Natural killer cell (primary cell): ENCODE measurements at places on chromosomes 7 and 10. TPM values are rescaled to one million over a fixed set of nuclear protein-coding genes. Genes with fewer than 3 reads are reported as not detected.

DNA sequence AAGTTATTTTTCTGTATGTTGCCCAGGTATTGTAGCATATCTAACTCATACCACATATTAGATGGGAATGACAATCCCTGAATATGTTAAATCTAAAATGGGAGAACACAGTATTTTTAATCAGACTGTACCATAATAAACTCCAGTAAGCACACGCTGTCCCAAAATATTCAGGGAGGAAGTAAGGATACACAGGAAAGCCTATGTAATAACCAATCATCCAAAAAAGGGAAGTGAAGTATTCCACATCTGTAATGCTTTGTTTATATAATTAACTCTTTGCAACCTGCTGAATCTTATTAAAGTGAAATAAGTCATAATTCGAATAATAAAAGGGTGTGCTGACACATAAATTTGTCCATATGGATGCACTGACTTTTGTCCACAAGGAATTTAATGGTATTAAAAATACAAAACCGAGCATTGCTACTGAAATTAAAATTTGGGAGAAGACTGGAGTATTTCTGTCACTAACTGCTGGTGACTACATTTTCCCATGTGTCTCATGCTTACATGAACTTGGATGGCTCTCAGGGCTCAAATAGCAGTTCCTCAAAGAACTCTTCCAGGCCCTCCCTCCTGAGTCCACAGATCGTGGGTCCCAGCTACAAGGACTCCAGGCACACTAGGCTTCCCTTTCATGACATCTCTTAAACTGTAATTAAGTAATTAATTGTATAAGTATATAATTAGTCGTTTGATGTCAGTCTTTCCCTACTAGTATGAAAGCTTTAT lies 120.6 kb downstream of the NEBL start:
- no peak for DNase-seq

Gene KLLN
- total RNA-seq, result 0.73 TPM

Gene TMEM176A
- not detected for total RNA-seq

GRCh38 chr10:118551535-118552100 lies 43.8 kb downstream of the PRLHR start:
- no peak for DNase-seq

- DNase-seq, result no peak
Measured at GRCh38 chr10:93095225-93095624, 21.5 kb downstream of the CYP26A1 start.

- no peak for DNase-seq
Measured at GRCh38 chr10:102604439-102604841, 39.8 kb upstream of the TRIM8 start.

- DNase-seq, result no peak
Measured at GRCh38 chr10:88505680-88506215, 77.4 kb downstream of the RNLS start.

GRCh38 chr10:32160864-32161263 lies 104.6 kb upstream of the KIF5B start:
- DNase-seq, result no peak

Gene PDE1C
- total RNA-seq, result not detected

Gene CTTNBP2
- 0.10 TPM for total RNA-seq

Gene PPP1R3C
- total RNA-seq, result not detected

GRCh38 chr7:130560972-130561371 lies 69.1 kb downstream of the MEST start:
- DNase-seq, result no peak

- DNase-seq, result no peak
Measured at GRCh38 chr10:30510184-30510931, 76.4 kb downstream of the MAP3K8 start.

DNA sequence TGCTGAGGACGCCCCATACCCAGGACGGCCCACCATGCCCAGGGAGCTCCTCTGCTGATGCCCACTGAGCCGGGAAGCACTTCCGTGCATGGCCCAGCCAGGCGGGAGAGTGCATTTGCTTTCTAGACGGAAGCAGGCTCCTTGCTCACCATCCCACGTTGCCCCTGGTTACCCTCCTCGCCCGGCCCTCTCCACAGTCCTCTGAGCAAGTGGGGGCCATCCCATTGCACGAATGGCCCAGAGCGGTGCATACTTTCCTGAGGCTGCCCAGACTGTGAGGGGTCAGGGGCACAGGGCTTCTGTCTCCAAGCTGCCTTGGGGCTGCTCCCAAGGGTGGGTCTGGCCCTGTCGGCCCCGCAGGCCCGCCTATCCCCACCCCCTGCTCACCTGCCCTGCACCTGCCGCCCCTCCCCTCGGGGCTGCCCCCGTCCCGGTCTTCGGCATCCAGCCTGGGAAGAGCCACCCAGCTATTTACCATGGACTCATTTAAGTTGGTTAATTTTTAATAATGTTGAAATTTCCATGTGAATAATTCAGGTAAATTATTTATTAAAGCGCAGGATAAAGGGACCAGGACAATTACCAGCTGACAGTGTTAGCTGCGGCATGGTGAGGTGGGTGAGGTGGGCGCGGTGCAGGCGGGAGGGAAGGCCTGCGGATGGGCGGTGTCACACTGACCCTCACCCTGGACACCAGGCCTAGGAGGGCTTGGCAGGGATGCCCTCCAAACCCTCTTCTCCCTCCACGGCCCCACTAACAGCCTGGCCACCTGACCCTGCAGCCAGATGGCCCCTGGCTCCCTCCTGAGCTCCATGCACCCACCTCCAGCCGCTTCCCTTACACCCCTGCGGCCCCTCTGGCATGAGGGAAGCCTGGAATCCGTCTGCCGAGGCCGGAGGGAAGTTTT lies 104.4 kb downstream of the MICALL2 start:
- DNase-seq, result no peak

DNA sequence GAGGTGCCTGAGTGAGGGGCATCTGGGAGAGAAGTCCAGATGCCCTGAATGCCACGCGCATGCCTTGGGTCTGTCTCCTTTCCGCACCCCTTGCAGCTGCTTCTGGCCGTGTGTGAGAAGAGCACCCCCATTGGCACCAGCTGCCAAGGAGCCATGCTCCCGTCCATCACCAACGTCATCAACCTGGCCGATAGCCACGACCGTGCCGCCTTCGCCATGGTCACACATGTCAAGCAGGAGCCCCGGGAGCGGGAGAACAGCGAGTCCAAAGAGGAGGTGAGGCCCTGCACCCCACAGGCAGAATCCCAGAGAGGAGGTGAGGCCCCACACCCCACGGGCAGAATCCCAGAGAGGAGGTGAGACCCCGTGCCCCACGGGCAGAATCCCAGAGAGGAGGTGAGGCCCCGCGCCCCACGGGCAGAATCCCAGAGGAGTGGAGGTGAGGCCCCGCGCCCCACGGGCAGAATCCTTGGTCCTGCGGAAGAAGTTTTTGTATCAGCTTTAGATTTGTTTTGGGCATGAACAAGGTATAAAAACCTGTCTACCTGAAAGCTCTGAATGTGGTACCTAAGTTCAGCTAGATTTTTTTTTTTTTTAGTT lies 91.8 kb downstream of the TRRAP start:
- DNase-seq, result no peak

Gene MASTL
- total RNA-seq, result 10.1 TPM

GRCh38 chr10:122774231-122774630 lies 71.4 kb downstream of the CUZD1 start:
- no peak for DNase-seq

DNA sequence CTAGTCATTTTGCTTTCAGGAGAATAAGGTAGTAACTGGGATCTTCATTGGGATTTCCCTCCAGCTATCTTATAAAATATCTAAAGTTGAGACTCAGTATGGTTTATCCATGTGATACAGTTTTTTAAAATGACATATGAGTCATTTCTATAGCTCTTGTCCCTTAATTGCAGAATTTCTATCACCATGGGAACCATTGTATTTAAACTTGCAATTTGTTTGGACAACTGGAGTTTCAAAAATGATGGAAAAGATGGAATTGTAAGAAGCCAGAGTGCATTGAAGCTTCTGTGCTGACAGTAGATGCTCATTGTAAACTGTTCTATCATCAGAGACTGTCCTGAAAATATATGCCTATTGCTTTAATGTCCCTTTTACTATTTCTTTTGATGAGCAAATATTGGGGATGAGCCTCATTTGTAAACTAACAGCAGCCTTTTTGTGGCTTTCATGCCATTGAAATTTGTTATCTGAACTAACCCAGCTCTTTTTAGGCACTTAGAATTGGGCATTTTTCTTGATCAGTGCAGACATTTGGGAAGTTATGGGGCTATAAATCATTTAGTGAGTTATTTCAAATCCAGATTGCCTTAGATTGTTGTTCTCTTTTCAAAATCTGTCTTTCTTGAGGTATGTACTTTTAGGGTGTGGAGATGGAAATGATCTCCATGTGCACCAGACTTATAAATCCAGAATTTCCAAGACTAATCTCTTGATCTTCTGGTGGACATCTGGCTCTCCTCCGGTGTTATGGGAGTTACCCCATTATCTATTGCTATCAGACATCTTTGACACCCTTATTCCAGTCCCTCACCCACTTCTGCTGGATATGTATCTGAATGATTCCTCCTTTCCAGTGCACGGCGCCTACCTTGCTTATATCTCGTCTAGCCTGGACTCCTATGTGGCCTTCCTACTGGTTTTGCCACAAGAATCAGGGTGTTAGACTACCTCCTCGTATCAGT lies 159.0 kb downstream of the SND1 start:
- no peak for DNase-seq

- no peak for DNase-seq
Measured at GRCh38 chr10:77157248-77158019, 480.2 kb downstream of the KCNMA1 start.

- DNase-seq, result no peak
Measured at GRCh38 chr10:108360187-108360586, 1195.7 kb upstream of the SORCS1 start.

Gene MSS51
- 3.1 TPM for total RNA-seq

DNA sequence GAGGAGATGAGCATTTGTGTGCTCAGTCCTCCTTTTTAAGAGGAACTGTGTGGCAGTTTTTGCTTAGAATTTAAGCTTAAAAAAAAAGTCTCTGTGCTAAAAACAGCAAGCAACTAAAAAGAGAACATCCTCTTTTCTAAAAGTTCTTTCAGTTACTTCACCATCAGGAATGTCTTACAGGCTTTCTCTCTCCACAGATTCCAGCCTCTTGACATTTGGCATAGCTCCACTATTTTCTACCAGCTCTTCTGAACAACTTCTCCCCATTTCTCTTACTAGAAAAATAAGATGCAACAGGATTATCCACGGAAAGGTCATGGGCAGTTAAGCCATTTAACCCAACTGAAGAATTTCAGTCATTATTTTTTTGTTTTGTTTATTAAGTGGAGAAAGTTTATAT lies 13.2 kb downstream of the PCLO start:
- DNase-seq, result no peak

DNA sequence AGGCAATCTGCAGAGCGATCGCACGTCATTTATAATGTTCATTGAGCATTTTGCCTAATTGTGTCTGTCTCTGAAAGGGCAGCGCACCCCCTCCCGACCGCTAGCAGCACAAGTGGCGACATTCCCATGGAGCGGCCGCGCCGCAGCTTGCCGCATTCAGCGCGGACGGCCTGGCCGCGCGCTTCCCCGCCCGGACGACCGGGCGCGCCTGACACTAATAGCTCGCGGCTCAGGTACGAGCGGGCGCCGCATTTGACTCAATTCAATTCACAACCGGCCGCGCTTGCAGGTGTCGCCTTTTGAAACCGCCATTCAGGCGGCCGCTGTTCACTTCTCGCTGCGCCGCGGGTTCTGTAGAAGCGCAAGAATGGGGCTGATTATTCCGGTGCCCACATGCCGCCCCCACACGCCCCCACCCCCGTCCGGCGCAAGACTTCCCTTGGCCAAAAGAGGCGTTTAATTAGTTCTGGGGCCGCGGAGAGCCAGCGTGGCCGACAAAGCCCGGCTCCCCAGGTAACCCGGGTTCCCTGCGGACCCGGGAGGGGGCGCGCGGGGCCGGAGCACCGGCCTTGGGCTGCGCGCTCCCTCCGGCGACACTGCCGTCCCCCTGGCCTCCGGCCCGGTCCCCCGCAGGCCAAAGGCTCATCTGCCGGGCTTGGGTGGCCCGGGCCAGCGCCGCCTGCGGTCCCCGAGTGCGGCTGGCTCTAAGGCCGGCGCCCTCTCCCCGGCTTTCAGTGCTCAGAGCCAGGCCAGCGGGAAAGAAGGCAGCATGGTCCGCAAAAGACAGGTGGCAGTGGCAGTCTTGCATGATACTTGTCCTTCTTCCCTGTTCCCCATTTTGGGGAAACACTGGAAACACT lies 18.7 kb upstream of the PTF1A start:
- no peak for DNase-seq

GRCh38 chr7:101993311-101993710 lies 175.9 kb downstream of the CUX1 start:
- no peak for DNase-seq
